ENCODE measurements at places on chromosomes 11 and 22.

- no peak for DNase-seq
Observed at GRCh38 chr11:47573321-47573720, 5.4 kb downstream of the KBTBD4 start.

- no peak for DNase-seq
Observed at GRCh38 chr11:84455691-84456090, 1169.5 kb upstream of the CCDC90B start.

DNA sequence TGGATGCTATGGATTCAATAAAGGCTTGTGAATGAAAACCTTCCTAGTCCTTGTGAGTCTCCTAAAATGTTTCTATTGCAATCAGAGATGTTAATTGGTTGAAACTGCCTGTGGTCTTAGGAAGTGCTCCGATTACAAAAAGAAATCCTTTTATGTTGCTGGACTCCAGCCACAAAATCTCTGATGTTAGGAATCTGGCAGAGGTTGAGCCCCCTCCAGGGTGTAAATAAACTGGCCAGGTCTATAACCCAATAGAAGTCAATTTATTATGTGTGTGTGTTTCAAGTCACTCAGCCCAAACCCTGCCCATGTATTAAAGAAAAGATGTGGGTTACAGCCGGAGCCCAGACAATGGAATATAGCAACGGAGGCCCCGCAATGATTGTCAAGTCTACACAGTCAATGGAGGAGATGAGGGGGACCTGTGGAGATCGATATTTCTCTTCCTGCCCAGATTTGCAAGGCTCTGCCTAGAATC is 218.1 kb upstream of the SORL1-AS1 start:
- no peak for DNase-seq

DNA sequence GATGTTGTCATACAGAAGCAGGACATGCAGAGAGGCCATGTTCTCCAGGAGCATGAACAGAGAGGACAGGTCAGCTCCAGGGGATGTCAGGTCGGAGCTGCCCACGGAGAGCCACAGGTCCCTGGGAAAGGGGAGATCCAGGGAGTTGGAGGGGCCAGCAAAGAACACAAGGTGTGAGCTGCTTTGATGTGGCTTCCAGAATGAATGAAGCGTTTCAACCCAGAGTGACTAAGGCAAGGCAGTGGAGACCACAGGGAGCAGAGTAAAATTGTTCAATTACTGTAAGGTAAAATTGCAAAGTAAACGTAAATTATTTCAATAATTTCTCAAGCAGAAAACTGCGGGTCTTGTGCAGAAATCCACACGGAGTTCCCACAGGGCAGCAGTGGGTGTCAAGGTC is 5.6 kb upstream of the SCGB2A1 start:
- DNase-seq: no peak
